ENCODE measurements at places on chromosomes 7 and 10. TPM values are rescaled to one million over a fixed set of nuclear protein-coding genes. Genes with fewer than 3 reads are reported as not detected.

Gene STK32C
- 18.2 TPM for total RNA-seq

Gene OR2A42
- total RNA-seq: not detected

Gene CLEC2L
- 2.6 TPM for total RNA-seq

Gene TLX1
- 0.05 TPM for total RNA-seq

Gene MBLAC1
- 3.1 TPM for total RNA-seq

GRCh38 chr10:70555371-70555770 lies 47.2 kb downstream of the PRF1 start:
- H3K27ac ChIP-seq: no peak overlapping the region
- DNase-seq: no peak
- H3K27me3 ChIP-seq: no peaks in the 10 kb centered on the region

- H3K27ac ChIP-seq: no peak overlapping the region
- no peaks in the 10 kb centered on the region for H3K27me3 ChIP-seq
- H3K4me3 ChIP-seq: no peak overlapping the region
Measured at GRCh38 chr7:137772748-137773147, 74.0 kb downstream of the DGKI start.

GRCh38 chr7:137992104-137992549 lies 9.8 kb downstream of the CREB3L2 start:
- H3K27ac ChIP-seq: no peak overlapping the region
- no peak overlapping the region for H3K4me3 ChIP-seq
- H3K36me3 ChIP-seq: no peaks in the 10 kb centered on the region
- no peaks in the 10 kb centered on the region for H3K27me3 ChIP-seq
- peaks cover 5% of the 10 kb centered on the region for H3K4me1 ChIP-seq
